MG63 (cell line): ENCODE measurements at places on chromosomes 3 and 15. TPM values are rescaled to one million over a fixed set of nuclear protein-coding genes. Genes with fewer than 3 reads are reported as not detected.

Gene PP2D1
- total RNA-seq, result not detected in 2 replicates

DNA sequence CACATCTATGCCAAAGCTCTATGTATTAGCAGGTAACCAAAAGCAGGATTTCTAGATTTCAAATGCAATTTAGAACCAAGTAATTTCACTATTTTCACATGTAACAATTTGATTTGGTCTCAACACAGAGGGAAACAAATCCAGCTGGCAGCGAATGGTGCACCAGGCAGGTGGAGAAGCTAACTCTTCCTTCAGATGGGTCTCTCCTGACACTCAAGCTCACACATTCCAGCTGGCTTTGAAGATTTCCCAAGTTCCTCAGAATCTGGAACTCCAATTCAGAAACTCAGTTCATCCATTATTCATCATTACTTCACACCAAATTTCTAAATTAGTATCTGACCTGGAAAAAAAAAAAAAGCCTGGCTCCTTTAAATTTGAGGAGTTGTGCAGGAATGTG is 318.1 kb upstream of the NECTIN3 start:
- DNase-seq, result no peak

- no peak for DNase-seq
Observed at GRCh38 chr3:100844063-100844936, 135.0 kb downstream of the TFG start.

DNA sequence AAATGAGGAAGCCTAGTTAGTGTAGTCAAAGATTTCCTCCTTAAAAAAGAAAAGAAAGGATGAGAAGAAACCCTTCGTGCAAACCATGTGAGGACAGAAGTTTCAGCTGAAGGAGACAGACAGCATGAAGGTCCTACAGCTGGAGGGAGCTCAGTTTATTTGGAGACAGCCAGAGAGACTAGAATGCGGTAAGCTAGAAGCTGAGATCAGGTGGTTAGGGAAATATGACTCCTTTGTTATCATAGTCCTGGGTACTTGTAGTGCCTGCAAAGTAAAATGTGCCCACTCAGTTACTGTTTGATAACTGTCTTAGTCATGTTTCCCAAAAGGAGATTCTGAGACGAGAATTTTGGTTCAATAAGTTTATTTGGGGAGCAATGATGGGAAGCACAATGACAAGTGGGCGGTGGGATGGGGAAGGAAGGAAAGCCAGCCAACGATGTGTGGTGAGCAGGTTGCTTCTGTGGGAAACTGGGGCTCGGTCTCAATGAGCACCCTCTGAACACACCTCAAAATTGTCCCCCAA is 178.8 kb upstream of the SNTN start:
- DNase-seq, result no peak

DNA sequence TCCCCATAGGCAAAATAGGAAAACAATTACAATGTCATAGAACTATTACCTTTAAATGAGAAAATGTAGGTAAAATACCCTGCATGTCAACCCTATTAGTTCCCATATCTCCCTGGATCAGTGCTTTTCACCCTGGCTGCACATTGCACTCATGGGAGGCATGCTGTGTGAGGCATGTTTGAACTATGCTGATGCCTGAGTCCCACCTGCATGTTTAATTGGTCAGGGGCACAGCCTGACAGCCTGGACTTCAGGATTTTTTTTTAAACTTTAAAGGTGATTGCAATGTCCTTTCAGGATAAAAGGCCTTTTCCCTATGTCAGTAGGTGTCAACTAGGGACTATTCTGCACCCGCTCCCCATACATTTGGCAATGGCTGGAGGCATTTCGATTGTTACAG is 136.0 kb upstream of the NR2E3 start:
- DNase-seq, result no peak
